Brain microvascular endothelial cell (primary cell): ENCODE measurements at places on chromosomes 2 and 18.
A peak's percentile ranks its signal among the peaks of the same experiment; 100 is the strongest.

- DNase-seq, result no peak
These were observed 81.1 kb downstream of the MBOAT2 start for GRCh38 chr2:8922431-8922830.

DNA sequence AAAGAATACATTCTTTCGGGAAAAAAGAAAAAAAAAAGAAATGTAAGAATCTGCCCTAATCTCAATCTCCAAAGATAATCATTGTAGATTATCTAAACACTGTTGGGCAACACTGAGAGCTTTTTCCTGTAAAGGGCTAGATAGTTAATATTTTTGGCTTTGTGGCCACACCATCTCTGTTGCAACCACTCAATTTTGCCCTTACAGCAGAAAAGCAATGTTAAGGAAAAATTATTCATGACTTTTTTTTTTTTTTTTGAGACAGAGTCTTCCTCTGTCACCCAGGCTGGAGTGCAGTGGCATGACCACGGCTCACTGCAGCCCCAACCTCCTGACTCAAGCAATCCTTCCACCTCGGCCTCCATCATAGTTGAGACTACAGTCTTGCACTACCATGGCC lies 17.3 kb upstream of the FZD5 start:
- DNase-seq, result no peak

GRCh38 chr2:121427187-121427689 lies 103.4 kb upstream of the RNU4ATAC start:
- no peak for DNase-seq

DNA sequence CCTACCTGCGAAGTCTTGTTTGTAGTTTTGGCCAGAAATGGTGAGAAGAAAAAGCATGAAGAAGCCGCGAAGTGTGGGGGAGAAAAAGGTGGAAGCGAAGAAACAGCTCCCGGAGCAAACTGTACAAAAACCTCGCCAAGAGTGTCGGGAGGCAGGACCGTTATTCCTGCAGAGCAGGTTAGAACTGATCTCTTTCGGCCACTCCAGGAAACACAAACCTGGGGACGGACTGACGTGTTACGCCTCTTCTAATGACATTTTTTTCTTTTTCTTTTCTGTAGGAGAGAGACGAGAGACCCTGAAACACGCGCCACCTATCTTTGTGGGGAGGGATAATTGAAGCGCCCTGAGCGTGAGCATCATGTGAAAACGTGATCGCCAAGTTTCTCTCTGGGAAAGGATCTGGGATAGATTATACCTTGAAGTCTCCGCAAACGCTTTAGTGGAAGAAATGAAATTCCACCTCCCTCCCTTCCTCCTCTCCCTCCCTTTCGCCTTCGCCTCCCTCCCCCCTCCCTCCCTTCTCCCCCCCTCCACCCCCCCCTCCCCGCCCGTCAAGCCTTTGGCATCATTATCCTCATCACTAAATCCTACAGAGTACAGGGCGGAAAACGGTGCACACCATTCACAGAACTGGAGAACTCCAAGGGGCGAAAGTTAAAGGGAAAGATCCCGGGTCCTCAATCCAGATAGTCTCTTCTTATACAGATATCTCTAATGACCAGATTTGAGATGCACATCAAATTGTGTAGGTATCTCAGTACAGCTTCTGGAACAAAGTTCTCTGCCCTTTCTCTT lies at the start of gene ZEB2:
Gene ZEB2, minus strand, starts transcription at position 186 of the 798 bp plus-strand sequence. CDS start 2,769 bp downstream, outside the sequence.
- peak; percentile 89 for DNase-seq

DNA sequence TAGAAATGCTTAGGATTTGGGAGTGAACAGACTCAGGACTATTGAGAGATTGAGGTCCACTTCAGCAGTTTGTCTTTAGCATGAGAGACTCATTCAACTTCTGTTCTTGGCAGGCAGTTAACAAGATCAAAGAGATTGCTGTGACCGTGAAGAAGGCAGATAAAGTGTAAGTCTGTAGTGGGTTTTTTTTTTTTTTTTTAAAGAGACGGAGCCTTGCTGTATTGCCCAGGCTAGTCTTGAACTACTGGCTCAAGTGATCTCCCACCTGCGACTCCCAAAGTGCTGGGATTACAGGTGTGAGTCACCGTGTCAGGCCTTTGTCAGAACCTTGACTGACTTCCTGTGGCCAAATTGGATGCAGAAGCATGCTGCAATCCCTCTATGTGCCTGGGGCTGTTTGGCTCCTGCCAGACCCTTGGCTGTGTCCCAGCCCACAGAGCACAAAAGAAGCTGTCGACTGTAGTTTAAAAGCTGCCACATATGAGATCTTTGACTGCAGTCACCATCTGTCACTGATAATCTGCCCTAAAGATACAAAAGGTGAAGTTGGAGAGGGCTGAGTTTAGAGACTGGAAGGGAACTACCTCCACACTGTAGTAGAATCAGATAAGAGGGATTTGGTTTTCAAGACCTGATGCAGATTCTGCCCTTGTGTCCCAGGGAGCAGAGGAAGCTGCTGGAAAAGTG lies 9.9 kb downstream of the CCT7 start:
- no peak for DNase-seq

DNA sequence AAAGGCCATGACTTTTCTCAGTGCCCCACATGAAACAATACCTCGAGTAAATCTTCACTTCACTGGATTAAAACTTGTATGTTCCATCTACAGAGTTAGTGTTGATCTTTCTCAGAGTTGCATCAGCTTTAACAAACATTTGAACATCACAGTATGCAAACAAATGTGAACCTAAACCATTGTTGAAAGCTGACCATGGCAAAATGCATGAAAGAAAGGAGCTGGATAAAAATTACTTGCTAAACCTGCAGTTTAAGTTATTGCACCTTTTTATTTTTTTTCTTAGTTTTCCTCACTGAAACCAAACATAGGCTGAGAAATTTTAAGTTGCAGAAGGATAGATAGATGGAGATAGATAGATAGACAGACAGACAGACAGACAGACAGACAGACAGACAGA lies 107.2 kb upstream of the UGP2 start:
- DNase-seq, result no peak

GRCh38 chr2:197838036-197838435 lies 33.6 kb downstream of the PLCL1 start:
- DNase-seq, result peak; percentile 43

DNA sequence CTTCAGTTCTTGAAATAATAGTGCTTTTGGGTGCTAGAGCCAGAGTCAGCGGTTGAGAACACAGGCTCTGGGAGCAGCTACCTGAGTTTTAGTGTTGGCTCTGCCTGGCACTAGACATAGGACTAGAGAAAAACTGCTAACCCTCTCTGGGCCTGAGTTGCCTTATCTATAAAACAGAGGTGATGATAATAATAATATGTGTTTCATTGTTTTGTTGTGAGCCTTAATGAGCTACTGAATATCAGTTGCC lies 391.7 kb downstream of the PTPRM start:
- DNase-seq, result peak; percentile 16

GRCh38 chr18:23992089-23992940 lies 22.2 kb upstream of the TTC39C start:
- DNase-seq, result no peak

DNA sequence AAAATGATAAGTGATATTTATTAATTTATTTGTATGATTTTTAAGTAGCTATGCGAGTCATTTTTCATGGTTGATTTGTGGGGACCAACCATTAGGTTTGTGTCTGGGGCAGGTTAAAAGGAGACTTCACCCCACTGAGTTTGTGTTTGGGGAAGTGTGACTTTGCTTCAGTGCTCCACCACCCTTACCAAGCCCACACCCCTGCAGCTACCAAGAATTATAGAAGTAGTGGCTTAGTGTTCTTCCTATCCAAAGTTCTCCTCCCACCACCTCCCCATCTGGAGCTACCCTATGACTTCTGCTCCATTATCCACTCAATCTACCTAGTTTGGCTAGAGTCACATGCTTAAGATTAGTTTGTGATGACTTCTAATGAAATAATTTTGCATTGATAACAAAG lies 182.1 kb upstream of the ZEB2 start:
- DNase-seq, result no peak

- DNase-seq, result peak; percentile 63
These were observed 16.9 kb upstream of the KCNG3 start for GRCh38 chr2:42510608-42511243.

DNA sequence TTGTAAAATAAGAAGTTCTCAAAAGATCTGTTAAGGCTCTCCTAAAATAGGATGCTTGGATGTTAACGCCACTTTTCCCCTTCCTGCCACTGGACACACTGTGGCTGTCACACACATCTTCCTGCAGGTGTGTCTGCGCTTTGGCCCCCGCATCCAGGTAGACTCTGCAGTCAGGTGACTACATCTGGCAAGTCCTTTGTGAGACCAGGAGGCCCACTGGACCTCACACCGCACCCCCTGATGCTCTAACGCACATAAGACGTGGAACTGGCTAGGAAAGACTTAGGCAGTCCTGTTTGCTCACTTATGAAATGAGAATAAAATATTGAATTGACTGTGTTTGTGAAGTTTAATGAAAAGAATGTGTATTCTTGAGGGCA lies 67.6 kb upstream of the PXDN start:
- DNase-seq, result no peak

GRCh38 chr2:207939342-207940108 lies 85.8 kb downstream of the PLEKHM3 start:
- no peak for DNase-seq

- DNase-seq, result no peak
These were observed 1915.0 kb upstream of the CELF4 start for GRCh38 chr18:39480494-39481195.

DNA sequence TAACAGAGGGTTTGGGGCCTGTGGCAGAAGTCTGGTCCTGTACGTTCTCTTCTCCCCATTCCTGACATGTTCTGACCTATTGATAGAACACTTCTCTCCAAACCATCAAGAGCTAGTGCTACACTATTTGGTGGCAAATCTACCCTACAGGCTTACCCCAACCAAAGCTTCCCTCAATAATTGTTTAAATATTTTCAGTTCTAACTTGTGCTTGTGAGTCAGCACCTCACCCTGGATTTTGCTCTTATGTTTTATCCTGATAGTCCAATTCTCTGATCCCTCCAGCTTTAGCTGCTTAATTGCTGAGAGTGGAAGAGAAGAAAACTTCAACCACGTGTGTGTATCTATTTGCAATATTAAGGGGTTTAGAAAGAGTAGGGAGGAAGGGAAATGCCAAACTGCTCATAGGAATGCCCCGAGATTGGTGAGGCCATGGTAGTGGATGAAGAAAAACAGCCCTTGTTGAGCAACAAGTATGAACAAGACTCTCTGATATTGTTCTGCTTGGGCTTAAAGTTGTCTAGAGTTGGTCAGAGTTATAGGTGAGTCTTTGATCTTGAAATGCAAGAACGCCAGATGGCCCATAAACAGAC lies 67.8 kb upstream of the PARD3B start:
- DNase-seq, result peak; percentile 6

DNA sequence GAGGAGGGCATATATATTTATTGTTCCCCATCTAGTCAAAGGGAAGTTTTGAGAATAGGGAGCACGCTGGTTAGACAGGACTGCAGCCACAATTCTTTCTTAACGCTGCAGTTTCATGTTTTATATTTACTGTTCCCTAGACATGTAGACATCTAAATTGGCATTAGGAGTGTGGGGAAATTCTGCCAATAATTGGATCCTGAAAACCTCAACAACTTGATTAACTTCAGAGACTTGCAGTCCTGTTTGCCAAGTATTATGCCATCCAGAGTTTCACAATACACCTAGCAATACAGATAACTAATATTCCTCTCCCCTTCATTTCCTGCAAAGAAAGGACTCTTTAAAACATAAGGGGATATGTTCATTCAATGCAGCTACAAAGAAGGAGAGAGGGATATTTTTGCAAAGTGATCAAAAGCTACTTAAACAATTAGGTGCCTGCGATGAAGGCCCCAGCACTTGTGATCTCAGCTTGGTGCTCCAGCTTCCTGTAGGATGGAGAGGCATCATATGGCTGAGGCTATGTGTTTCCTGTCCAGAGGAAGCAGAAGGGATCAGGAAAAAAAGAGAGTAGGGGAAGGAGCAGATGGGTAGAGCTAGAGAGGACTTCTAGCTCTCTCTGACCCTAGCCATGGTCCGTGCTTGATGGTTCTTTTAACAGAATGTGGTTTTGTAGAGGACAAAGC lies 264.4 kb downstream of the MTX2 start:
- DNase-seq, result no peak

DNA sequence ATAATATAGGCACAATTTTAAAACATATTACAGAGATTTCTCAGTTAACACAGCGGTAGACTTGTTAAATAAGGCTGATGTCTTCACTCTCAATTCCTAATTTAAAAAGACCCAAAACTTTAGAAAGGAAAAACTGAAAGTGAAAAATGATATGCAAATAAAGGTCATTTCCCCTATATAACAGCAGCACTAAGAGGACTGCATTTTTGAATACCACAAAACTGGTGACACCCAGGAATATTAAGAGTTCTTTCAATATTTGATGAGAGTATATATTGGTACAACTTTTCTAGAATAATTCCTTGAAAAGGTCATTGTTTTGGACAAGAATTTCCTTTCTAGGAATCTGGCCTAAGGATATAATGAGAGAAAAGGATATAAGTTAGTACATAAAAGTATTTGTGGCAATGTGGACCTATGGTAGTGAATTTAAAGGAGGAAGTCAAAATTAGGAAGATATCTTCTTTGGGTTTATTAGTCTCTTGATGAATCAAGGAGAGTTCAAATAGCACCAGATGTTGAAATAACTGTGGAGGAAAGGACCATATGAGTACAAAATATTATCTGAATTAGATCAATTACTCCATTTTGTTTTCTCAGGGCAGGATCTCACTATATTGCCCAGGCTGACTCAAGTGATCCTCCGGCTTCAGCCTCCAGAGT lies 70.3 kb downstream of the TMEM237 start:
- no peak for DNase-seq

- DNase-seq, result no peak
These were observed 7.3 kb downstream of the RPS27A start for GRCh38 chr2:55239656-55240222.

DNA sequence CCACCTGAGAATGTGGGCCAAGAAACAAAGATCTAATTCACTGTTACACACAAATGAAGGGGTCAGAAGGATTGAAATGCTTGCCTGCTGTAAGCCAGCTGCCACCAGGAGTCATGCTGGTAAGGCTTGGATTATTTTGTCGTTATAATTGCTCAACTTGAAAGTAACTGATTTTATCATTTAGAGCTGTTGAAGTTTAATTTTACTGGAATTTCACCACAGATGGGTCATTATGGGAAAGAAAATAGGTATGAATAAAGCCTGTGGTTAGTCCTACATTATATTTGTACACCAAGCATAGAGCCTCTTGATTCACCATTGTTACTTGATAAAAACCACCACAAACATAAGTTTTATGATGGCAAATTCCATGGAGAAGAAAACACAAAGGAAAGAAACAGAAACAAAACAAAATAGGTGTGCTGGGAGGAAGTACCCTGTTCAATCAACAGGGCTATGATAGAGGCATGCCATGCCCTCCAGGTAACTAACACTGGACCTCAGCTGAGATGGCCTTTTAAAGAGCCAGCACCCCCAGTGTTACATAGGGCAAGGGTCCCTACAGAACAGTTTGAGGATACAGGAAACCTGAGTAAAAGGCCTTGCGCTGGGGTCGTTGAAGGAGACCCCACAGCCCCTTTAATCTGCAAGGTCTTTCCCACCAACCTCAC lies 3.0 kb downstream of the CLEC4F start:
- DNase-seq, result no peak

DNA sequence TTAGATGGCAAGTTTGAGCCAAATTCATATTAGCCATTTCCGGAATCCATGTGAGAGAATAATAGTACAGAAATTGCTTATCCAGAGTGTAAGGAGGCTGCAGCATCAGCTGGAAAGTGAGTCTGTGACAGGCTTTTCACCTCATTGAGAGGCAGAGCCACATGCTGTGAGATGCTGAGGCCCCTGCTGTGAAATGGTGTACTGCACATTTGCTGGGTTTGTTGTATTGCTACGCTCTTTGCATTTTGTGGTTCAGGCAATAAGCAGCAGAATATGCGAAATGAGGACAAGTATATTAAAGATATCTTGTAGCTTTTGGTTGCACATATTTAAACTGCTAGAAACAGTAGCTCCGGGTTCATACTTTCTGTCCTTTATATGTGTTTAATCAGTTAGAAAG lies 37.0 kb downstream of the NABP1 start:
- no peak for DNase-seq
